ENCODE measurements at places on chromosomes 6 and 20. TPM values are rescaled to one million over a fixed set of nuclear protein-coding genes. Genes with fewer than 3 reads are reported as not detected.

Gene BMP6
- 19.1 TPM for total RNA-seq

Gene HMGCLL1
- 0.12 TPM for total RNA-seq

Gene EYA4
- 9.6 TPM for total RNA-seq

Gene ADA
- total RNA-seq, result 57.8 TPM

Gene AHI1
- 9.2 TPM for total RNA-seq

Gene MAP3K7
- 10.0 TPM for total RNA-seq

Gene EPPIN
- not detected for total RNA-seq

Gene PNLDC1
- 0.06 TPM for total RNA-seq

Gene ZSCAN12
- total RNA-seq, result 1.3 TPM

Gene ANGPT4
- total RNA-seq, result 0.01 TPM

Gene IER3
- total RNA-seq, result 130 TPM

Gene HLA-DOB
- 0.19 TPM for total RNA-seq

Gene HLA-DOA
- total RNA-seq, result not detected

Gene TCP11
- not detected for total RNA-seq

Gene GNRH2
- 0.12 TPM for total RNA-seq

Gene VWA7
- 2.0 TPM for total RNA-seq

Gene TBP
- 14.8 TPM for total RNA-seq

Gene C20orf96
- total RNA-seq, result 11.9 TPM

Gene RAB44
- total RNA-seq, result 0.05 TPM

Data from A549 treated with CORT108297 at 1 μM for 4 hours (cell line).